ENCODE measurements at places on chromosomes 13 and 19.

DNA sequence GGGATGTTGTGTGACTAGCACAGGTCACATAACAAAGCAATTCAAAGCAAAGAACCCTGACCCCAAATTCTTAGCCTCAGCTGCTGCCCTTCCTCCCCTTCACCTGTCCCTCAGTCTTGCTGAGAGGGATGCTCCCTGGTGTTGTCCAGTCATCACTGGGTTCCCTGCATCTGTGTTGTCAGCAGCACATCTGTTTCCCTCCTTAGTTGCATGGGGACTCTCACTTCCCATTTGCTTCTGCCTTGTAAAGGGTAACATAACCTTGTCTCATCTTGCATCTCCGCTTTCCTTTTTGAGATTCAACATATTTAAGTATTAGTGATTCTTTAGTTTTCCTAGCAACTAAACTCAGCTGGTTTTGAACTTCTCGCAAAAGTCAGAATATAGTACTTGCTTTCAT is 54.0 kb downstream of the SPATA13 start:
- no peak for DNase-seq

- no peak for DNase-seq
These were observed 48.8 kb downstream of the DCLK1 start for GRCh38 chr13:36082396-36082795.

- DNase-seq, result peak; percentile 79
These were observed 2.0 kb downstream of the SLC1A5 start for GRCh38 chr19:46786236-46787039.

- no peak for DNase-seq
These were observed 4.8 kb upstream of the ALOX5AP start for GRCh38 chr13:30730526-30730925.

DNA sequence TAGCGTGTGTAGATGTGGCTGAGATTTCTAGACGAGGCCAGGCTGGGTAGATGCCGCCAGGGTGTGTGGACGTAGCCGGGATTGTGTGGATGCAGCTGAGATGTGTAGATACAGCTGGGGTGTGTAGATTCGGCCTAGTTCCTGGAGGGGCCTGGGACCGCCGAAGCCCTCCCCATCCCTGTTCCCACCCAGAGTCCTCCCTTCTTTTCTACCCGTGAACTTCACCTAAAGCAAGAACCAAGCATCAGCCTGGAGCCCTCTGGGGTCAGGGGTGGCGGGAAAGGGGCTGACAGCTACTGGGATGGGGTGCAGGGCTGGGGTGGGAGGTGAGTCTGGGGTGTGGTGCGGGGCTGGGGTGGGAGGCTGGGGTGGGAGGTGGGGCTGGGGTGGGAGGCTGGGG is 768 bp downstream of the TMPRSS9 start:
- no peak for DNase-seq

DNA sequence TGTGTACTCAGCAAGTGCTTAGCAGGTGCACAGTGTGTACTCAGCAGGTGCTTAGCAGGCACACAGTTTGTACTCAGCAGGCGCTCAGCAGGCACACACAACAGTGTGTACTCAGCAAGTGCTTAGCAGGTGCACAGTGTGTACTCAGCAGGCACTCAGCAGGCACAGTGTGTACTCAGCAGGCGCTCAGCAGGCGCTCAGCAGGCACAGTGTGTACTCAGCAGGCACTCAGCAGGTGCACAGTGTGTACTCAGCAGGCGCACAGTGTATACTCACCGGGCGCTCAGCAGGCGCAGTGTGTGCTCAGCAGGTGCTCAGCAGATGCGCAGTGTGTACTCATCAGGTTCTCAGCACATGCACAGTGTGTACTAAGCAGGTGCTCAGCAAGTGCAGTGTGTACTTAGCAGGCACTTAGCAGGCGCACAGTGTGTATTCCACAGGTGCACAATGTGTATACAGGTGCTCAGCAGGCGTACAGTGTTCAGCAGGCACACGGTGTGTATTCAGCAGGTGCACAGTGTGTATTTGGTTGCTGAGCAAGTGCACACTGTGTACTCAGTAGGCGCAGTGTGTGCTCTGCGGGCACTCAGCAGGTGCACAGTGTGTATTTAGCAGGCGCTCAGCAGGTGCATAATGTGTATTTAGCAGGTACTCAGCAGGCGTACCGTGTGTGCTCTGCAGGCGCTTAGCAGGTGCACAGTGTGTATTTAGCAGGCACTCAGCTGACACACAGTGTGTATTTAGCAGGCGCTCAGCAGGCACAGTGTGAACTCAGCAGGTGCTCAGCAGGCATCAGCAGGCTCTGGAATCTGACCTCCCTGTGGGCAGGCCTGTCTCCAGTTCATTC is 15.1 kb downstream of the CRTC1 start:
- DNase-seq, result no peak

- DNase-seq, result no peak
These were observed 4.4 kb downstream of the ATP12A start for GRCh38 chr13:24684600-24684998.

- DNase-seq, result no peak
These were observed 97.9 kb upstream of the SLC7A1 start for GRCh38 chr13:29693275-29693945.

- no peak for DNase-seq
These were observed 108.4 kb upstream of the NBEA start for GRCh38 chr13:34833562-34834182.

DNA sequence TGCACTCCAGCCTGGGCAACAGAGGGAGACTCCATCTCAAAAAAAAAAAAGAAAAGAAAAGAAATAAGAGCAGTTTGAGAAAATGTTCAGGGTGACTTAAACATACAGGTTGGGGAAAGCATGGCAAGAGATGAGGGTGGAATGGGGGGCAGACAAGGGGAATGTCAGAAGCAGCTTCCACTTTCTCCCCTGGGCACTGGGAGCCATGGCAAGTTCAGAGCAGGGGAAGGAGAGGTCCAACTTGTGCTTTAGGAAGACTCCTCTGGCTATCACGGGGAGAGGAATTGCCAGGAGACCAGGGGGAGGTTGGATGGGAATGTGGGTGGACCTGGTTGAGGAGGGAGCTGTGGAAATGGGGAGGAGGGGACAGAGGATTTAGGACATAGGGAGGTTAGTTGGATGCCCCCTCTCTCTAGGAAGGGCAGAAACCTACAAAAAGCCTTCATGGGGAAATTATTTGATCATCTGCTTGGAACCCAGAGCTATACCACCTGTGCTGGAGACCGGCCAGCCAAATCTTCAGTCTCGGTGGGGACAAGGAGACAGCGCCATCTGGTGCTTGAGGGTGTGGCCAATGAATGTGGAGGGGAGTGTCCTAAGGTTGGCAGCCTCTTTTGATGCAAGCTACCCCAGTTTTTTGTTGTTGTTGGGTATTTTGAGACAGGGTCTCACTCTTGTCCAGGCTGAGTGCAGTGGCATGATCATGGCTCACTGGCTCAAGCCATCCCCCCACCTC is 7.3 kb upstream of the STRN4 start:
- DNase-seq, result no peak

DNA sequence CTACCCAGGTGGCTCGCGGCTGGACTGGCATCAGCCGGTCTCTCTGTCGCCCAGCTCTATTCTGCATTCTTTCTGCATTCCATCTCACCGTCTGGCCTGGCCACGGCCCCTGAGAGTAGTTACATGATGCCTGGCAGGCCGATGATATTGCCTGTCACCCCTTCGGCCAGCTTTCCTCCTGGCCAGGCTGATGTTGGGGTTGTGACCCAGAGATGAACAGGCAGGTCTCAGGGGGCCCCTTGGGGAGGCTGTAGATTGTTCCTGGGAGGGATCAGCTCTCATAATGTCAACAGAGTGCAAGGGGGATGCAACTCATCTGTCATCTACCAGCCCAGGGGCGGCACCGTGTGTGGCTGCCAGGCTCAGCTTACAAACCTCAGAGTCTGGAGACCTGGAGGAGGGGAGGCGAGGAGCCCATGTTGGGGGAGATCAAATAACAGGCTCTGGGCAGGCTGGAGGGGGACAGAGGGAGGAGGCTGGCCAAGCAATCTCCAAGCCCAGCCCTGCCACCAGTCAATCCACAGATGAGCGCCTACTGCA is 13.6 kb upstream of the FBXO17 start:
- DNase-seq, result no peak

- no peak for DNase-seq
These were observed 263.5 kb downstream of the FOXO1 start for GRCh38 chr13:40402931-40403431.

DNA sequence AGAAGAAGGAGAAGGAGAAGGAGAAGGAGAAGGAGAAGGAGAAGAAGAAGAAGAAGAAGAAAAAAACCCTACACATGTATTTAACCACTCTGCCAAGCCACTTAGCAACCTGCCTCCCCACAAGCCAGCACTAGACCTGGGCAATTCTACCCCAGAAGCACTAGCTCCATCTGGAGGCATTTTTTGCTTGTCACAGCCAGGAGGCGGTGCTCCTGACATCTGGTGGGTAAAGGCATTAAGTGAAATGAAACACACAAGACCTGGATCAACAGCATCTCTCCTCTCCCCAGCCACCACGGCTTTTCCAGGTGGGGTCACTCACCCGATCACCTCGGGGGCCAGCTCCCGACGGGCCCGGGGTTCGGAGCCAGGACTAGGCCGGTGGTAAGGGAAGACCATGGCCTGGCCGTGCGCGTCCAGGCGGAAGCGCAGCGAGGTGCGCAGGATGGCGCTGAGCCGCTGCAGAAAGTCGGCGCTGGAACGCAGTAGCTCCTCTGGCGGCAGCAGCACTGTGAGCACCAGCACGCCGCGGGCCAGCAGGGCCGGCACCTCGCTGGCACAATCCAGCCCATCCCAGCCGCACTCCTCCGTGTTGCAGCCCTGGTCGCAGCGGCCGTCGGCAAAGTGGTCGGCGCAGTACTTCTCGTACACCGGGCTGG is 26.9 kb downstream of the NOTCH3 start:
- DNase-seq, result no peak

GRCh38 chr19:38734176-38734425 is 10.2 kb downstream of the CAPN12 start:
- no peak for DNase-seq

DNA sequence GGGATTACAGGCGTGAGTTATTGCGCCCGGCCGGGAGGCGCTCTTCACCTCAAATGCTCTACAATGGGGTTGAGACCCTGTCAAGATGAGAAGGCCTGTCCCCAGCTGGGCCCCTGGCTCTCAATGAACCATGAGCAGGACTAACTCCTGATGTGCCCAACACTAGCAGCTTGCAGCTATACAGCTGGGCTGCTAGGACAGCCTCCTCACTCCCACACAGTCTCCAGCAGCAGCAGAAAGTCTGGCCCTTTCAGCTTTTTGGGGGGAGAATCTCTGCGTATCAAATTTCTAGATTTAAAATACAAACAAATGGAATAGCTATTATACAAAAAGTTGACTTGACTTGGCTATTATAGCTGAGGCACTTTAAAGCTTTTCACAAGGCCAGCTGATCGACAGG is 30.2 kb downstream of the TMTC4 start:
- no peak for DNase-seq

GRCh38 chr19:33089010-33089409 is 8.0 kb downstream of the GPATCH1 start:
- DNase-seq, result no peak

GRCh38 chr19:34393629-34394028 is 10.6 kb upstream of the PDCD2L start:
- no peak for DNase-seq

Measured in stimulated activated CD8-positive, alpha-beta memory T cell treated with anti-CD3 and anti-CD28 coated beads, Interleukin-2, amount 100 ng/mL, for 1 hour (primary cell).